ENCODE measurements at places on chromosomes 11 and 22. TPM values are rescaled to one million over a fixed set of nuclear protein-coding genes. Genes with fewer than 3 reads are reported as not detected.

The ZBTB44 gene
- total RNA-seq = 165 TPM

DNA sequence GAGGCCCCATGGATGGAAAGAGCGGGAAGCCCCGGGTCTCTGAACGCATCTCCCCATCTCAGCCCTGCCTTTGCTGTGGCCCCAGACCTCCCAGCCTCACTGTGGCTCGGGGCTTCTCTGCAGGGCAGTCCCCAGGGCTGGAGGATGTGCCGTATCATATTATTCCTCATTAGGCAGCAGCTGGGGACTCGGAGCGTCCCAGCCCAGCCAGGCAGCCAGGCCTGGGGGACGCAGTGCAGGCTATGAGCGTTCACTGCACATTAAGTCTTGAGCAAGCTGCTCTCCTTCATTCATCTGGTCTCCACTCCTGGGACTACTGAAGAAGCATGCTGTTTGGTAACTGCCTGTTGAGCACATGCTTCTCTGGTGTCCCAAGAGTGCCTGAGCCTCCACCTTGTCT, 226.8 kb upstream of the TBCEL start:
- no peak for DNase-seq

DNA sequence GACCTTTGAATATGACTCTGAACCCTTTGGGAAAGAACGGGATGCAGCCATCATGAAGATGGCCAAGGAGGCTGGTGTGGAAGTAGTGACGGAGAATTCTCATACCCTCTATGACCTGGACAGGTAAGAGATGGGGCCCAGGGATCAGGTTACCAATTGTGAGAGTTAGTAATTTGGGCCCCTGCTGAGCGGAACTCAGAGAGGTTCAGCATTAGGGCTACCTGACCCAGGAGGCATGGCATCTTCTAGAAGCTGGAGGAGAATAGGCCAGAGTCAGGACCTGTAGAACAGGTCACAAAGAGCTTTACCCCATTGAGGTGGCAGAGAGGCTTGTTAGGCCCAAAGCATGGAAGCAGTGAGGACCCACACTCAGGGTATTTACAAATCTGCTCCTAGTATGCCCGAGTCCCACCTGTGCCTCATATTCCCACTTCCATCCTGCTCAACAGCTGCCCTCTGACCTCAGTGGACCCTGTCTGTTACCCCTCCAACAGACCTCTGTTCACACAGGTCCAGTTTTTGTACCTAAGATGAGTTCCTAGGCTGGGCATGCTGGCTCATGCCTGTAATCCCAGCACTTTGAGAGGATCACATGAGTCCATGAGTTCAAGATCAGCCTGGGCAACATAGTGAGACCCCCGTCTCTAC, 11.6 kb downstream of the CRY2 start:
- no peak for DNase-seq

The MGAT3 gene
- total RNA-seq = 19.2 TPM

The SULT4A1 gene
- 47.7 TPM for total RNA-seq
